Effector memory CD8-positive, alpha-beta T cell (primary cell): ENCODE measurements at places on chromosomes 11 and 22.

- DNase-seq, result no peak
Observed at GRCh38 chr11:79092791-79093353, 348.0 kb downstream of the TENM4 start.

DNA sequence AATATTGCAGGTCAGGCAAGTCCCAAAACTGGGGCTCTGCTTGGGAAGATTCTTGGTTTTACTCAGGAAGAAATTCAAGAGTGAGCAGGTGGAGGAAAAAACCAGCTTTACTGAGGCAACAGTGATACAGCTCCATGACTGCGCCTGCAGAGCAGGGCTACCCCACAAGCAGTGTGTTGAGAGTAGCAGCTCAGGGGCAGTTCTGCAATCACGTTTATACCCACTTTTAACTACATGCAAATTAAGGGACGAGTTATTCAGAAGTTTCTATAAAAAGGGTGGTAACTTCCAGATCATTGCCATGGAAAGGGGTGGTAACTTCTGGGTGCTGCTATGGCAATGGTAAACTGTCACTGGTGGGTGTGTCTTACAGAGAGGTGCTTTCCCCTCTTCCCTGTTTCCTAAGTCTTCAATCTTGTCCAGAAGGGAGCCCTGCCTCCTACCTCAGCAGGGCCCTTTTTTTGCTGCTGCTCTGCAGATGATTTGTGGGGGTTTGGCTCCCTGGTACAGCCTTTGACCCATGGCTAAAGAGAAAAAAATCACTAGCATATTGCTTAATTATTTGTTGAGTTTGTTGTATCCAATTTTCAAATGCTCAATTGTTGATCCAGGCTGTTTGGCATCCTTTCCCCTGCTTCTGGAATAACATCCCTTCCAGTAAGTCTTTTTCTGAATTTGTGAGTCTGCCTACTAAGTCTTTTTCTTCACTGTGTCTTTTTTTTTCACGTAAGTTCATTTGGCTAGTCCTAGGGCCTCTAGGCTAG lies 30.0 kb upstream of the ME3 start:
- no peak for DNase-seq

DNA sequence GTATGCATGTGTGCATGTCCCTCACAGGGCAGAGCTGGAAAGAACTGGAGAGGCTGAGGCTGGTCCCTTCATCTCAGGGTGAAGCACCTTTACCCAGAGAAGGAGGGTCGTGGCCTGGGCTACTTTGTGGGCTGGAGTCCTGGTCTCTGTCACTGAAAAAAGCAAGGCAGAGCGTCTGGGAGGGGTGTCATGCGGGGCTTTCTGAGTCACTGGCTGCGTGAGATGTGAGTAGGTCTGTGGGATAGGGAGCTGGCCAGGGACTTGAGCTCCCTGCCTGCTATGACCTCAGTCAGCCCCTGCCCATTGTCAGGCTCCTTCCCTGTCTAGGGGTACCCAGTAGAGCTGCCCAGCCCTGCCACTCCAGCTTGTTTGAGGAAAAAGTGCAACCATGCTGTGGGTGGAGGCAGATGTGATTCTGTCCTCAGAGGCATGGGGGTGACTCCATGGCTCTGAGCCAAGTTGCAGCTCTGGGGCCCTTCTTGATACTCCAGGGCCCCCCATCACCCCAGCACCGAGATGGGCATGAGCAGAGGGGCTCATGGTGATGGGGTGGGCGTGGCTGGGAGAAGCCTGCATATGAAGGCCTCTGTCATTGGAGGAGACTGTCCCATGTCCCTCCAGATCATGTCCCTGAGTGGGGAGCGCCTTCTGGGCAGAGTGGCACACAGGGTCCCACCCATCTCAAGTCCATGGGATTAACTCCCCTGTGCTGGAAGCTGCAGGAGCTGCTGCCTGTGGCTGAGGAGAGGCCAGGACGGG lies 27.8 kb downstream of the KCNQ1 start:
- no peak for DNase-seq

- no peak for DNase-seq
Observed at GRCh38 chr22:20793748-20794649, 20.1 kb downstream of the SERPIND1 start.

DNA sequence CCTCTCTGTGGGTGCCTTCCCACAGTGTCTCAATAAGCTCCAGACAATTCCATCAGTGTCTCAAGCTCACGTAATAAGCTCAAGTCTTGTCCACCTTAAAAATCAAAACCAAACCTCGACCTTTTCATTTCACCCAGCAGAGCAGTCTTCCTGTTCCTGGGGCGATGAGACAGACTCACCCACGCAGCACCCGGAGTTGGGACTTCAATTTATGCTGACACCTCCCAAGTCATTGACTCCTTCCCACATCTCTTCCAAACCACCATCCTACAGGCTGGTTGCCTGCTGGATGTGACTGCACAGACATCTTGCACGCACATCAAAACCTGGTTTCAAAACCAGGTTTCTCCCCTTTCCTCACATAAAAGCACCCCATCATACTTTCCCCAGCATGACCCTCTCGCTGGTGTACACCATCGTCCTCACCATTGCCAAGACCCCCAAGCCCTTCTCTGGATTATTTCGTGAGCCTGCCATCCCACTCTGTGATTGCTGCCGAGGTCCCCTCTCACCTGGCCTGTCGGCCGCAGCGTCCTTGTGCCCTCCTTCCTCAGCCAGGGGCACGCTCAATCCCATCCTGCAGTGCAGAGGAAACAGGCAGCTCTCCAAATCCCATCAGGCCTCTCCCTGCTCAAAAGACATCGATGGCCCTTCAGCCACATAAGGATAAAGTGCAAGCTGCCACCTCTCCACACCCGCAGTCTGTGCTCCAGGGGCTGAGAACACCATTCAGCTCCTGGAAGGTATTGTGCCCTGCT lies 45.1 kb upstream of the FBXO3 start:
- DNase-seq, result no peak

DNA sequence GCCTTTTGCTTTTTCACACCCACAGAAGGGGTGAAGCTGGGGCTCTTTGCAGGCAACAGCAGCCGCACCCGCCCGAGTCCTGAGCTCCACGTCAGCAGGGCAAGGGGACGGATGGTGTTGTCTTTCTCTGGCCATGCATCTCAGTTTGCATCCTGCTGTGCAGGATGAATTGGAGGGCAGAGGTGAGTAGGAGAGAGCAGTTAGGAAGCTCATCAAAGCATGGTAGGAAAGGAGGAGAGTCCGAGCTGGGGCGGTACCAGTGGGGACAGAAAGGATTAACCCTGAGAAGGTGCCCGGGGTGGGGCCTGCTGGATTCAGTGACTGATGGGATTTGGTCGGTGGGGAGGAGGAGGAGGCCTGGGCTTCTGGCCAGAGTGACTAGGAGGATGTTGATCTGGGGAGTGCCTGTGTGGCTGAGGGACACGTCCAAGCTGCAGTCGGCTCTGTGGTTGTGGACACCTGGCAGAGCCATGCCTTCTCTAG lies 14.6 kb downstream of the FAM83F start:
- DNase-seq, result no peak

GRCh38 chr11:60372767-60373166 lies 5.6 kb upstream of the MS4A7 start:
- no peak for DNase-seq

DNA sequence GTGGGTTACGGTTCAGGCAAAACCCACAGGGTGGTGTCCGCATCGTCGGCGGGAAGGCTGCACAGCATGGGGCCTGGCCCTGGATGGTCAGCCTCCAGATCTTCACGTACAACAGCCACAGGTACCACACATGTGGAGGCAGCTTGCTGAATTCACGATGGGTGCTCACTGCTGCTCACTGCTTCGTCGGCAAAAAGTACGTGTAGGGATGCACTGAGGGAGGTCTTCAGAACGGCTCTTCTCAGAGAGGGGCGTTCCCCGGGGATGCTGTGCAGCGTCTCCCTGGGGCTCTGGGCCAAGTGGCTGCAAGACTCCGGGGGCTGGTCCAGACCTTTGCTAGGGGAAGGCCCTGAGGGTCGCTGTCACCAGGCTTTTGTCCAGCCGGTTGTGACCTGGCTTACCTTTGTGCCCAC lies 1.3 kb downstream of the ACR start:
- DNase-seq, result no peak

GRCh38 chr22:46413725-46414379 lies 78.3 kb downstream of the TRMU start:
- no peak for DNase-seq

- DNase-seq, result no peak
Observed at GRCh38 chr22:32050678-32051515, 7.8 kb downstream of the SLC5A1 start.

DNA sequence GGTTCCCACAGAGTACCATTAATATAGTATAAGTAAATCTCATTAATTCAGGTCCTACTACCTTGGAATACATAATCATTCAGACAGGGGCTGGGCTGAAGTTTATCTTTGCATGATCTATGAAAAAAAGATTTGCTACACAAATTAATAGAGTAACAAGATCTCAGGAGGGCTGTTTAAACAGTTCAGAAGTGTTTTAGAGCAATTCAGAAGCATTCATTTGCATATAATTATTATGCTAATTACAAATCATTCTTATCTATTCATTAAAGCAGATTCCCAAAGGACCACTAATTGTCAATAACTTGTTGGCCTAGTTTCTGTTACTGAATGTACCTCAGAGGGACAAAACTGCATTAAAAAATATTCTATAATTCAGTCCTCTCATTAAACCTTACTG lies 40.5 kb downstream of the PITPNB start:
- no peak for DNase-seq

GRCh38 chr22:29735416-29735815 lies 15.6 kb downstream of the CABP7 start:
- no peak for DNase-seq
